ENCODE measurements at places on chromosomes 6 and 20. TPM values are rescaled to one million over a fixed set of nuclear protein-coding genes. Genes with fewer than 3 reads are reported as not detected.

Gene GFOD1
- 0.68 TPM for total RNA-seq

Gene IPCEF1
- 0.57 TPM for total RNA-seq

Gene HLA-DPA1
- total RNA-seq, result not detected

Gene SSTR4
- total RNA-seq, result not detected

Gene NMBR
- 0.35 TPM for total RNA-seq

Gene CDC40
- 18.3 TPM for total RNA-seq

Gene PCSK2
- not detected for total RNA-seq

Gene ACSS2
- total RNA-seq, result 108 TPM

DNA sequence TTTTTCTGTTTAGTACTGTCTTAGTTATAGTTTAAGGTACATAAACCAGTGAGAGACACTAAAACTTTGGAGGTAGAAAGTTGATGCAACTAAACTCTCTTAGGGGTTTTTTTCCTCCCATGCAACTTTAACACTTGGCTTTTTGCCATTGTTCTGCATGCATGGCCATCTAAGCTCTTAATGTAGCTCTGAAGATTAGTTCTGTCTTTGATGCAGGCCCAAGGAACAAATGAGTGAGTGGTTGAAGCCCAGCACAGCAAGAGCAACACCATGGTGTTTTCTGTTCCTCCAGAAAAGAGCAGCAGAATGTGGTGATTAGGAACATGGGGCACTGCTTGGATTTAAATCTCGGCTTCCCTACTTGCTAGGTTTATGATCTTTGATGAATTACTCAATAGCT is 89.3 kb downstream of the L3MBTL3 start:
- no peak for DNase-seq

DNA sequence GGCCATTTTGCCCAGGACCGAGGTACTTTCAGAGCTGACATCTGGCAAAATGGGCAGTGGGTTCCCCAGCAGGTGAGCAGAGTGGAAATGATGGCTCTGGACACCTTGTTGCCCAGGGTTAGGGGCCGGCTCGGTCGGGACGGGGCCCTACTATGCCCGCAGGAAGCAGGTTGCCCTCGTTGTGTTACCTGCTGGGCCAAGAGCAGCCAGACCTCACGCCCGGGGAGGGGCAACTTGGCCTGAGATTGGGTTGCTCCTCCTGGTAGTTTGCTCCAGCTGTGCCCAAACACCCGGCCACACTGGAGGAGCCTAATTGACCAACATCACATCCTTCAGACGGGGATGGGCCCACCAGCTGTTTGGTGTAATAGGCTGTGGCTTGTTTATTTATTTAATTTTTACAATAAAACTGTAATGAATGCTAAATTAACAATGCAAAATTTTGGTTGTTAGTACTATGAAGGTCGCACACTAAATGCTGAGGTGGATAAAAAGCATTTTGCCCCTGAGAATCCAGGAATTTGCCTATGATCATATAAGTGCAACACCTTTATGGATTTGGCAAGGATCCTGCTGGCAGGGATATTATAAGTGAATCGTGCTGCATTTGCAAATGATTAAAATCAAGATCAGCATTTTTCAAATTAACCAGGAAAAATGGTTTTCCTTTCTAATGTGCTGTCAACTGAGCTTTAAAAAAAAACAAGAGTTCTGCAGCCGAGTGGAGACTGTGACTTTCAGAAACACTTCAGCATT is 26.6 kb upstream of the PCMTD2 start:
- no peak for DNase-seq

- no peak for DNase-seq
Measured at GRCh38 chr20:19404826-19405225, 192.4 kb downstream of the SLC24A3 start.

DNA sequence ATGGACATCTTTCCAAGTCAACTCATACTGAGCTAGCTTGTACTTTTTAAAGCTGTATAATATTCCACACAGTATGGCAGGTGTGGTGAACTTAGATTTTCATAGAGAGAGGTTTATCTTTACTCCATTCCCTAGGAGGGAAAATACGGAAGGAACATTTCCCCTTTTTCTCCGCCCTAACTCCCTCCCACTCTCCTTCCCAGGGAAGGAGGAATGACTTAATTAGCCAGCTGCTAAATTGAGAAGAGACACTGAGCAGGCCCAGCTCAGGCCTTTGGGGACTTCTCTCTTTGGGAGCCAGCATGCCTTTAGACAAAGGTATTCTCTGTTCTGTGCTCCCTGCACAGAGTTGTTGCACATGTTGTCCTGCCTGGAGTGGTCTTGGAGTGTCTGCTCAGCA is 46.1 kb downstream of the MBOAT1 start:
- no peak for DNase-seq

DNA sequence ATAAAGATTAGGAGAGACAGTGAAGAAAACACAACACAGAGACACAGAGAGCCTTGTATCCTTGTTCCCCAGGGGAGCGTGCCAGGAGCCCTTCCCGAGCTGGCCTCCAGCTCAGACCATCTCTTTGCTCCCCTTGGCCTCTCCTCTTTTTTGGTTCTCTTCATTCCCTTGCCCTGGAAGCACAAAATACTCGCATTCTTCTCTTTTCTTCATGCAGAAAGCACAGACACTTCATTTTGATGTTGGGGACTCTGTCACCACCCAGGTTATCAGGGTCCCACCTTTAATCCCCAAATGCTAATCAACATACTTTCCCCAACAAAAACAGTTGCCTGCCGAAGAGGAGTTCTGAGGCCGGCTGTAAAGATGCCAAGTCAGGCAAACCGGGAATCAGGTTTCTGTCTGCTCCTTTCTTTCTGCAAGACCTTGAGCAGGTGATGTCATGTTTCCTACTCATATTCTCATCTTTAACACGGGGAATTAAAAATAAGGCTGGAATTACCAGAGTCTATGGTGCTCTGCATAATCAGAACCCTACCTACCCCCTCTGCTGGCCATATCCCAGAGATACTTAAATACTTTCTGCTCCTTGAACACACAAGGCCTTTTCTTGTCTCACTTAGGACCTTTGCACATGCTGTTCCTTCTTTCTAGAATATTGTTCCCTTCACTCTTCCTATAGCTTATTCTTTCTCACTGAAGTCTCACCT is 21.7 kb downstream of the TGM6 start:
- DNase-seq, result no peak

- DNase-seq, result peak; percentile 27
Measured at GRCh38 chr6:52399511-52400312, 20.4 kb upstream of the EFHC1 start.

GRCh38 chr6:131947986-131948661 is 3.0 kb downstream of the CCN2 start:
- DNase-seq, result no peak

DNA sequence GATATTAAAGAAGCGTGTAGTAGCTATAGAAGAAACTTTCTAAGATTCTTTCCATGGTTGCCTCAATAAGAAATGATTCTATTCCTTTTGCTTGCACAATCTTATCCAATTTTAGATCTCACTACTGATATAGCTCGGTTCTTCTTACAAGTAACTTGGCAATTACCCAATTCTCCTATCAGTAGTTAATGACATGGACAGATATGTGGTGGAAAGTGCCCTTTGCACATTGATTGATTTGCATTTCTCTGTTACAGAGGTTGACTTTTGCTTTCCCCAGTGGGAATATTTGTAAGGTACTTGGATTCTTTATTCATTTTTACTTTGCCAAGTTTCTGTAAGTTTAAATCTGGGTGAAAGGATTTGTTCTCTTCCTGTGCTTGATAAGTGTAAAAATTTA is 93.7 kb upstream of the QKI start:
- DNase-seq, result no peak

- no peak for DNase-seq
Measured at GRCh38 chr20:32535316-32535952, 49.7 kb downstream of the NOL4L start.

- no peak for DNase-seq
Measured at GRCh38 chr6:90610751-90611542, 24.1 kb upstream of the MAP3K7 start.

DNA sequence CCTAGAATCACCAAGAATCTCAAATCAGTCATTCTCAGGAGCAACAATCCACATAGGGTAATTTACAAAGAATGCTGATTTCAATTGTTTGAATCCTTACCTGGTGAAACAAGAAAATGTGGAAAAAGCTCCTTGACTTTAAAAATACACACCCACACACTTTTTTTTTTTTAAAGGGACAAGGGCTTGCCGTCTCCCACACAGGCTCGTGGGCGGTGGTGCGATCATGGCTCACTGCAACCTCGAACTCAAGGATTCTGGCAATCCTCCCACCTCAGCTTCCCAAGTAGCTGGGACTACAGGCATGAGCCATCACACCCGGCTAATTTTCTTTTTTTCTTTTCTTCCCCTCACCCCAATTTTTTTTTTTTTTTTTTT is 30.7 kb downstream of the PARD6B start:
- no peak for DNase-seq

DNA sequence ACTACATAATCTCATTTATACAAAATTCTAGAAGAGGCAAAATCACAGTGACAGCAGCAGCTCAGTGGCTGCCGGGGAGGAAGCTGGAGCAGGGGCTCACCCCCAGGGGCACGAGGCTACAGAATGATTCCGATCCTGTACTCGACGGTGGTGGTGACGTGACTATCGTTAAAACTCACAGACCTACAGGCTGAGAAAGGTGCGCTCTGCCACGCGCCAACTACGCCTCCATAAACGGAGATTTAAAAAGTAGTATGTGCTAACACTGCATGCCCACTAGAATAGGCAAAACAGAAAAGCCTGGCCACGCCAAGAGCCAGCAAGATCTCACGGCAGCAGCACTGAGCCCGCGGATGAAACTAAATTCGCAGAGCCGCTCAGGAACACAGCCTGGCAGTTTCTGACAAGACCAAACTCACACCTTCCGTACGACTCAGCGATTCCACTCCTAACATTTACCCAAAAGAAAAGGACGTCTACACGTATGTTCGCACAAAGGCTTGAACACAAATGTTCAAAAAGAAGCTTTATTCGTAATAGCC is 25.2 kb downstream of the TAF4 start:
- no peak for DNase-seq

GRCh38 chr6:12092762-12093161 is 80.7 kb downstream of the HIVEP1 start:
- no peak for DNase-seq

GRCh38 chr6:109411034-109411433 is 28.8 kb upstream of the CD164 start:
- no peak for DNase-seq

GRCh38 chr6:139577763-139578604 is 203.5 kb upstream of the CITED2 start:
- DNase-seq, result no peak

GRCh38 chr6:77448546-77448945 is 14.7 kb downstream of the HTR1B start:
- DNase-seq, result no peak

- peak; percentile 47 for DNase-seq
Measured at GRCh38 chr6:128600397-128600951, 80.1 kb upstream of the PTPRK start.

DNA sequence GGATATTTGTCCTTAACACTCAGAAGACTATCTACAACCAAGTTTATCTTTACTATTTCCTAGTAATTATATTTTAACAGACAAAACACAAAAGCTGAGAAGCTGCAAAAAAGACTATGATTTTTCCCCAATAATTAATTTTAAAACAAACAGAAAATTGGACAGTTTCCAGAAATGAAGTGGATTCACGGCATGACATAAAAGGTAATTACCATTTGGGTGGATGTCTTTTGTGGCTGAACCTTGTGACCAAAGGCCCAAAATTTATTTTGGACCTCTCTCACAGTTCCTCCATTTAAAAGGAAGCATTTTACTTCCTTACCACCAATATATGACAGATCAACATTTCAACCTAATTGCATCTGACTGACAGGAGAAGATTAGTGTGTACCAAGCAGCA is 90.2 kb downstream of the GMDS start:
- DNase-seq, result no peak

- DNase-seq, result no peak
Measured at GRCh38 chr6:146902846-146903245, 301.4 kb upstream of the STXBP5 start.

- no peak for DNase-seq
Measured at GRCh38 chr20:41293269-41294037, 24.1 kb downstream of the ZHX3 start.

DNA sequence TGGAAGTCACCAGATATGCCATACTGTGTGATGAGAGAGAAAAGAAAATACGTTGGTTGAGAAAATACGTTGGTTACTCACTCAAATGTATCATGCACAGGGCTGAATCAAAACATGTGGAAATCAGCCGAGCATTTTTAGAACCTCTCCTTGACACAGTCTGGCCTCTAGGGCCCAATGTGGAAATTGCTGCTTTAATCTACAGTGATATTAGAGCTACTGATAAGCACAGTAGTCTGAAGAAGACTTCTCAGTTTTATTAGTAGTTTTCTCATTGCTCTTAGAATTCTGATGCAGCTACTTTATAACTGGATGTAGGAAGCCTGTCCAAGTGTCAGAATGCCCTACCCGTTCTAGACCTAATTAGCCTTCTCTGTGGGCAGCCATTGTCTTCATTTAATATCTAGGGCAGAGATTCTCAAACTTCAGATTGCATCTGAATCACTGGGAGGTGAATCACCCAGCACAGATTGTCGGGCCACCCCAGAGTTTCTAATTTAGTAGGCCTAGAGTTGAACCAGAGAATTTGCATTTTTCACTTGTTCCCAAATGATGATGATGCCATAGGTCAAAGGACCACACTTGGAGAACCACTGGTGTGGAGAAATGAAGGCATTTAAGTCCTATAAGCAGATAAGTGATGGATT is 229.1 kb downstream of the PLCB1 start:
- no peak for DNase-seq

DNA sequence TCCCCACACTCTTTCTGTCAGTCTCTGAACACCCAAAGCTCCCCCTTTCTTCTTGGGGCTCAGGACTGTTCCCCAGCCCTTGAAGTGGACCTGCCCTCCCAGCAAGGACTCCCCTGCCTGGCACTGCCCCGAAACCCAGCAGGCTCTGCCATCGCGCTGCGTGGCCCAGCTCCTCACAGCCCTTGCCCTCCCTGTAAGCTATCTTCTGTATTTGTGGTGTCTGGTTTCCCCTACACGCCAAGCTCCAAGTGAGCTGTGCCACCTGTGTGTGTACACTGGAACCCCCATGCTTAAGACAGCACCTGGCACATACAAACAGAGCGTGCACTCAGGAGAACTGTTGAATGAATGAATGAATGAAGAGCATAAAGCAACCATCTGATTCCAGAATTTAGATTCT is 57.7 kb downstream of the TMEM242 start:
- DNase-seq, result peak; percentile 28

- no peak for DNase-seq
Measured at GRCh38 chr20:43096126-43096930, 93.4 kb downstream of the PTPRT start.

- no peak for DNase-seq
Measured at GRCh38 chr20:25025986-25026605, 31.8 kb downstream of the ACSS1 start.

DNA sequence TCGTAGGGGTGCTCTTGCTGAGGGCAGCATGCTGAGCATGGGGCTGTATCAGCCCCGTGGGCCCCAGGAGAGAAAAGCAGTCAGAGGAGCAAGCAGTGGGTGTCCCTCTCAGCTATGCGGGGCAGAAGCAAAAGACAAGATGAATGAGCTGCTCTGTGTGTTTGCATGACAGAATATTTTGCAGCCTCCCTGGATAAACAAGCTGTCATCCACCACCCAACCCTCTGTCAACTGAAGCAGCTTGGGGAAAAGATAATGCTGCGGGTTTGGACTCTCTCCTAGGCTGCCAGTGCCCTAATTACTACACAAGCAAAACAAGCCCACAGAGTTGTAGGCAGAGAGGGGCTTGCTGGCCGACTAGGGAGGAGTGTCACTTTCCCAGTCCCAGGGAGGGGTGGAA is 82.3 kb upstream of the PTPRT start:
- no peak for DNase-seq

GRCh38 chr20:48503166-48503815 is 324.5 kb downstream of the PREX1 start:
- DNase-seq, result no peak

Data from PC-9 (cell line).